ENCODE measurements at places on chromosomes 16 and 17. TPM values are rescaled to one million over a fixed set of nuclear protein-coding genes. Genes with fewer than 3 reads are reported as not detected.

The JMJD8 gene
- 50.5 TPM for total RNA-seq

The CD300LB gene
- not detected for total RNA-seq

The OTOP3 gene
- not detected for total RNA-seq

The GNGT2 gene
- total RNA-seq, result 1.2 TPM

The CEP295NL gene
- total RNA-seq, result 1.6 TPM

The FBXO31 gene
- total RNA-seq, result 73.9 TPM

The FOXJ1 gene
- not detected for total RNA-seq

The GRN gene
- 130 TPM for total RNA-seq

The NTN1 gene
- total RNA-seq, result 11.5 TPM

The ANKRD13B gene
- 8.1 TPM for total RNA-seq

The CBFA2T3 gene
- 5.9 TPM for total RNA-seq

The GNPTG gene
- 32.3 TPM for total RNA-seq

The HYDIN gene
- 2.6 TPM for total RNA-seq

The CIBAR2 gene
- total RNA-seq, result not detected

The SRL gene
- 400 TPM for total RNA-seq

The CACNG1 gene
- total RNA-seq, result not detected

The SDR42E2 gene
- not detected for total RNA-seq

The CHRNE gene
- total RNA-seq, result 5.5 TPM

The TAF1C gene
- 20.9 TPM for total RNA-seq

The RNF222 gene
- not detected for total RNA-seq

The QRICH2 gene
- 1.8 TPM for total RNA-seq

The TUBB3 gene
- 6.8 TPM for total RNA-seq

The LITAFD gene
- not detected for total RNA-seq

The SLFN14 gene
- total RNA-seq, result 0.08 TPM

The SCNN1B gene
- total RNA-seq, result not detected

Measured in cardiac septum (tissue), 1 donor.